ENCODE measurements at places on chromosomes 16 and 17.

DNA sequence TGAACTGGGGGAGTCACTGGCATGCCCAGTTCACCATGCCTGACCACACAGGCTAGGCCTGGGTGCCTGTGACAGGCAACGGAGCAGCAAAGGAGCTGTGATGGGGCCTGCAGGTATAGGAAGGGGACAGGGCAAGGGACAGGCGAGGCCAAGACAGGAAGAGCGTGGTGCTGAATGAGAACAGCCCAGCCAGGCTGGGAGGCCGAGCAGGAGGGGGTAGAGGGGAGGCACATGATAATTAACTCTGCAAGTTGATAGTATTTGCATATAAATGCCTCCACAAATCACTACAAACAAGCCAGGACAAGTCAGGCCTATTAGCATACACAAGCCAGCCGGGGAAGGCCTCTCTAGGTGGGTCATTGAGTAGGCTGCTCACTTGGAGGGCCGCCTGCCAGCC is 7.8 kb downstream of the ZFHX3 start:
- DNase-seq: no peak

GRCh38 chr16:11277607-11278337 is 1.5 kb upstream of the PRM2 start:
- DNase-seq: no peak

DNA sequence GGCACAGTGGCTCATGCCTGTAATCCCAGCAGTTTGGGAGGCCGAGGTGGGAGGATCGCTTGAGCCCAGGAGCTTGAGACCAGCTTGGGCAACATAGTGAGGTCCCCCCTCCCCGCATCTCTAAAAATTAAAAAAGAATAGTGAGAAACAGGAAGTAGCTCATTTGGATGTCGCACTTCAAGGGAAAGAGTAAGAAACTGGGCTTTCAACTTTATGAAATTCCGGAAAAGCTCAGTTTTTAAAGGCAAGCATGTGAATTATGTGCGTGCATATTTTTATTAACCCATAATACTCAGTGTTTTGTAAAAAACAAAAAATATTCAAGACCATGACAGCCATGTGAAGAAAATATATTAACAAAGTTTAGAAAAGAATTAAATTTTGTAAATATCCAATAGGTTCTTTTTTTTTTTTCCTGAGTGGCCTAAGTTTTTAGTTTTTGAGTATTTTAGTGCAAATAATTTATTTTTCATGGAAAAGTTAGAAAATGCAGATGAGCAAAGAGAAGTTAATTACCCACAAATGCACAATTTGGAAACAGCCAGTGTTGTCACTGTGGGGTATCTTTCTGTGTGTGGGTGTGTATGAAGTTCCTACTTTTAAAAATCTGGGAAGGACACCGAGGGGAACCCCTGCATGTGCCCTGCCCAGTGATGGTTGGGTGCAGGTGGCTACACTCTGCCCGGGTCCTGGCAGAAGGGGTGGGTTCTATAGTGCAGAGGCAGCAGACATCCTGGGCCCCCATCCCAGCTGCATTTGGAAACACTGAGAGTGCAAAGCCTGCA is 40.0 kb downstream of the CIBAR2 start:
- no peak for DNase-seq

DNA sequence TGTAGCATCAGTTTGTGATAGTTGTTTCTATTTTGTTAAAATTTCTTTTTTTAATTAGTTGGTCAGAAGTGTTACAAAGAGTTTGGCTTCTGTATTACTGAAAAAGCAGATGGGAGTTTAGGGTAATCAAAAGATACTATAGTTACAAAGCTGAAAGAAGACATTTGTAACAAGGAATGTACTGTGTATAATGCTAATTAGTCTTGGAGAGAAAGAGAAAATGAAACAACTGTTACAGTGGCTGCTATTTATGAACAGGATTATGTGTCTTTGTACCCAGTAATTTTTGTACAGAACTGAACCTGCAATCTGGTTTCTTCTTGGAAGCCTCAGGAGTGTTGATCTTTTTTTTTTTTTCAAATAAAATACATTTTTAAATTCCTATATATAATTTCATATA is 14.3 kb downstream of the GDPD1 start:
- no peak for DNase-seq

DNA sequence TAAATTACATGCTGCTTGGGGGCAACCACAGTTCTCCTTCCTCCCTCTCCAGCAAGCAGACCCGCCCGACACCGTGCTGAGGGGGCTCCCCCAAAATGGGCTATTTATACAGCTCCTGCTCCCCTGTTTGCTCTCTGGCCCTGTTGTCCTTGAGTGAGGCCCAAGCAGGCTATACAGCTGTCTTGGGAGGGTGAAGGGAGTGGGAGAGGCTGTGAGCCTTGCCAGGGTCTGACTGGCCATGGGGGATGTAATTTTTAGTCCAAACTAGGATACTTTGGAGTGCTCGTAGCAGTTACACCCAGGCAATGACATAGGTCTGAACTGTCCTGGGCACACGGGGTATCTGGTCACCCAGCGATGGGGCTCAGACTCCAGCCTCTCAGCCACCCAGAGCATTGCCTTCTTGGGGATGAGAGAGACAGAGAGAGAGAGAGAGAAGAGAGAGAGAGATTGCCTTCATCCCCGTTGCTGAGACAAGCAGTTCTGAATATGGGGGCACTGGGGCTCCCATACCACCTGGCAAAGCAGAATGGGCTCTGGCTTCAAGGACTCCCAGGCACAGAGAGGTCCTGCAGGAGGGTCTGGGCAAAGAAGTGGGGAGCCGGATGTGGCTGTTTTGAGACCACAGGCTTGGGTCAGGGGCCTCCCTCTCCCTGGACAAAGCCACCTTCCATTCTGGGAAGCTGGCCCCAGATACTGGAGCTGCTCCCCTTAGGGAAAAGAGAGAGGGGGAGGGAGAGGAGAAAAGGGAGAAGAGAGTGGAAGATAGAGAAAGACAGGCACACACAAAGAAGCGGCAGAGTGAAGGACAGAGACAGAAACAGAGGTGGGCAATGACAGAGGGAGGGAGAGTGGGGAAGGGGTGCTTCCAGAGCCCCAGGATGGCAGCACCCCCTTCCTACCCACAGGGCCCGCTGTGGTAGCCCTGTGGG is 10.7 kb upstream of the TMEM92 start:
- DNase-seq: no peak

DNA sequence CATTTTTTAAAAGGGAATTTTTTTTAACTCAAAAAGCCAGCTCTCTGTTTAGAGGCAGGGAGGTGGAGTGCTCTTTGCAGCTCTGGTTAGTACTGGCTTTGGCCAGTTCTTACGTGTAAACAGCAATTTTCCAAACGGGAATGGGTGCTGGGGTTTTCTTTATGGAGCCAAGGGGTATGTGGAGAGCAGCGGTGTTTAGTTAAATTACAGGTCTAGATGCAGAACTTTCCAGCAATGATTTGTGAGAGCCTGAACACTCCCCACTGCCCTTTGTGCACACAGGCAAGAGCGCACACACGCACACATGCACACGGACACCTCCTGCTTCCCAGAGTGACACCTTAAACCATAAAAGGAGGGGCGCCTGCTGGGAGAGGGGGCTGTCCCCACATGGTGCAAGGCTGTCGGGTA is 140.2 kb downstream of the MSI2 start:
- no peak for DNase-seq

GRCh38 chr17:44999433-44999832 is 31.3 kb upstream of the C1QL1 start:
- no peak for DNase-seq

DNA sequence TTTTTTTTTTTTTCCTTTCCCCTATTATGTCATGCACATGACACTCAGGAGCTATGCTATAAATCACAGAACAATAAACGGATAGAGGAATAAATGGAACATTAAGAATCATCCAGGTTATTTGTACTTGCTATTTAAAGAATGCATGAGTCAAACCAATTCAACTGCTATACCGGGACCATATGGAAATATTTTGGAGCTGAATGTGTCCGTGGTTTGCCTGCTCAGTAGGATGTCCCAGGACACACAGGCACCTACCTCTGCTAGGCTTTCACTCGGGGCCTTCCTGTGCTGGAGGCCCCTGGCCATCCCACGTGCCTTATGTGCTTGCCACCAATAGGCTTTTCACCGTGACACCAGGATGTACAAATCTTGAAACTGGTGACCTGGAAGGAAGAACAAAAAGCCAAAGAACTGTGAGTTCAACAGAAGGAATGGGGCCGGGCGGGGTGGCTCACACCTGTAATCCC is 15.3 kb upstream of the SEC14L1 start:
- no peak for DNase-seq

- DNase-seq: no peak
Measured at GRCh38 chr16:22728167-22728836, 85.7 kb upstream of the HS3ST2 start.

DNA sequence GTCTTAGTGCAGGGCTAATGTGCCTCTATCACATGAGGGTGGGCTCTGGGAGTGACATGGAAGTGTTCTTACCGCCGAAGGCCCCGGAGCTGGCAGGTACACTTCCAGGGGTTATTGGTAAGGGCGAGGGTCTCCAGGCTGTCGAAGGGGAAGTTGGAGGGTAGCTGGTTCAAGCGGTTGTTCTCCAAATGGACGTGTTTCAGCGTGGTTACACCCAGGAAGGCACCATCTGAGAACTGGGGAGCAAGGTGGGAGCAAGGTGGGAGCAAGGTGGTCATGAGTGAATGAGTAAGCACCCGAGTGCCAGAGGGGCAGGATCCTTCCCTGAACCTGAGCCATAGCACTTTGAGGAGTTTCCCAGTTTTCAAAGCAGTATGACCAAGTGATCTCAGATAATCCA is 3.0 kb downstream of the CHAD start:
- no peak for DNase-seq

- no peak for DNase-seq
Measured at GRCh38 chr16:52496051-52496876, 50.7 kb downstream of the TOX3 start.

GRCh38 chr16:13873835-13874438 is 46.0 kb upstream of the ERCC4 start:
- no peak for DNase-seq

GRCh38 chr16:55700961-55701360 is 45.2 kb downstream of the SLC6A2 start:
- no peak for DNase-seq

DNA sequence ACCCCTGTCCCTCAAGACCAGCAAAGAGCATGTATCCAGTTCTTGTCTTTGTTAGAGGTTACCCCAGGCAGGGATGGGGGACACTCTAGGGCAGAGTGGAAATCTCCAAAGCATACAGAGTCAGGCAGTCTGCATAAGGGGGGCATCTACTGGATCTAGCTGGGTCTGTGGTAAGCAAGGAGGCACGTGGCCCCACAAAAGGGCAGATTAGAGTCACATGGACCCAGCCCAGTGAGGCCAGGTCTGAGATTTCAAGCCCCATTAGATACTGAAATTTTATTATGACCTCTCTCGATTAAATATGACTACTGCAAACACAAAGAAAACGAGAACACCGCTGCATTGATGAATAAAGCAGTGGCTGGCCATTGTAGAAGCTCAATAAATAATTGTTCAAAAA is 1.6 kb upstream of the GPR139 start:
- no peak for DNase-seq

DNA sequence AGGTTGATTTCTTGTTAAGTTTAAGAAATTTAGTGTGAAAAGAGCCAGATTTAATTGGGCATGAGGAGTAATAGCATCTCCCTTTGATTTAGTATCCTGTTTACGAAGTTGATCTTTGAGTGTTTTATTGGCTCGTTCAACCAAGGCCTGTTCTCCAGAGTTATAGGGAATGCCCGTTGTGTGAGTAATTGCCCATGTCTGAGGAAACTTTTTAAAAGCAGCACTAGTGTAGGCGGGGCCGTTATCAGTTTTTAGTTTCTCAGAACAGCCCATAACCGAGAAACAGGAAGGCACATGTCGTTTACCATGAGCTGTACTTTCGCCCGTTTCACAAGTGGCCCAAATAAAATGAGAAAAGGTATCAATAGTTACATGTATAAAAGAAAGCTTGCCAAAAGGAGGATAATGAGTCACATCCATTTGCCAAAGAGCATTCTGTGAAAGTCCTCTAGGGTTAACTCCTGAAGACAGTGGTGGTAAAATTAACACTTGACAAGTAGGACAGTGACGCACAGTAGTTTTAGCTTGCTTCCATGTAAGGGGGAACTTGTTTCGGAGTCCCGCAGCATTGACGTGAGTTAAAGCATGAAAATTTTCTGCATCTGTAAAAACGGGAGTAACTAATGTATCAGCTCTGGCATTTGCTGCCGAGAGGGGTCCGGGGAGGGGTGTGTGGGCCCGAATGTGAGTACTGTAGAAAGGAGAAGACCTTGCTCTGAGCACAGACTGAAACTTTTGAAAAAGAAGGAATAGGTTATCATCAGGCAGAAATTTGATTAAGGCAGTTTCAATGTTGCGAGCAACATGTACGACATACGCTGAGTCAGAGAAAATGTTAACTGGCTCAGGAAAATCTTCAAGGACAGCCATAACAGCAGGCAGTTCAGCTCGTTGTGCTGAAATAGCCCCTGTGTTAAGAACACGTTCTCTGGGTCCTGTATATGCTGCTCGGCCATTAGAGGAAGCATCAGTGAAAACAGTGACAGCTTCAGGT is 18.5 kb upstream of the KCTD5 start:
- DNase-seq: no peak

Measured in CD8-positive, alpha-beta T cell (primary cell).